ENCODE measurements at places on chromosomes 16 and 17.
A peak's percentile ranks its signal among the peaks of the same experiment; 100 is the strongest.

DNA sequence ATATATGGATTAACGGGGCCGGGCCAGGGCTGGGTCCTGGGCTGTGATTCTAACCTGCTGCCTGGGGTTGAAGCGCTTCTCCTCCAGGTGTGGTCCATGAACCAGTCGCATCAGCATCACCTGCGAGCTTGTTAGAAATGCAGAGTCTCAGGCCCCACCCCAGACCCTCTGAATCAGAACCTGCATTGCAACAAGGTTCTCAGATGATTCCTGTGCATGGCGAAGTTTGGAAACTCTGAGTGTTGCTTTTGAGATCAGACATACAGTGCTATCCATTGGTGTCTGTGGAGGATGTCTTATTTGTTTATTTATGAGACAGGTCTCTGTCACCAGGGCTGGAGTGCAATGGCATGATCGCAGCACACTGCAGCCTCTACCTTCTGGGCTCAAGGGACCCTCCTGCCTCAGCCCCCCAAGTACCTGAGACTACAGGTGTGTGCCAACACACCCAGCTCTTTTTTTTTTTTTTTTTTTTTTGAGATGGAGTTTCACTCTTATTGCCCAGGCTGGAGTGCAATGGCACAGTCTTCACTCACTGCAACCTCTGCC is 99.8 kb downstream of the PITPNC1 start:
- no peak for DNase-seq

DNA sequence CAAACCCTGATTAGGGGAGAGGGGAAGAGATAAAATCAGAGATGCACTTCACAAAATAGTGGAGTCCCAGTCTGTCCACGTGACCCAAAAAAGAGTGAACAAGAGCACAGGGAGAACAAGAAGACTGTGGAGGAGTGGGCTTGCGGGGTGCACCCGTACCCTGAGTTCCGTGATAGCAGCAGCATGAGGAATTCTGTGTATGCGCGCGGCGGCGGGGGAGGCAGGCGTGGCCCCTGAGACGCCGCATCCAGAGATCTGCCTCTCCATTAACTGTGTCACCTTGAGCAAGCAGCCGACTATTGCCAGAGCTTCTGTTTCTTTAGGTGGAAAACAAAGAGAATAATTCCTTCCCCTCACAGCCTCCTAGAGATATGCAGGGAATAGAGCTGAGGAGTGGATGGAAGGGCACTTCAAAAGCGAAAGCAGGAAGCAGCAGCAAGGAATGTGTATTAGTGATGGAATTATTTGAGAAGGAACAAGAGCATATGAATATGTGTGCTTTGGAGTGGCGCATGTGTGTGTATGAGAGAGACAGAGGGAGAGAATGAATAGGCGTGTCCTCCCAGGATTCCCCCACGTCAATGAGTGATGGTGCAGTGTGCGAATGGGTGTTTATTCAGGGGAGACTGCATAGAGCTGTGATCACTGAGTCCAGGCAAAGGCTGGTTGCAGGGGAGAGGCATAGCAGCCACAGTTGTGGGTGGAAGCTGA is 10.4 kb upstream of the SOX9 start:
- DNase-seq: no peak

- DNase-seq: peak; percentile 36
Observed at GRCh38 chr17:50129728-50130558, at the start of gene SAMD14. TSS of gene SAMD14 (minus strand) at chr17:50130160. CDS start at chr17:50124959, 5,201 bp downstream.

- DNase-seq: no peak
Observed at GRCh38 chr17:17269926-17270773, 10.9 kb downstream of the COPS3 start.

- DNase-seq: no peak
Observed at GRCh38 chr16:27690608-27691007, 140.7 kb downstream of the KATNIP start.

DNA sequence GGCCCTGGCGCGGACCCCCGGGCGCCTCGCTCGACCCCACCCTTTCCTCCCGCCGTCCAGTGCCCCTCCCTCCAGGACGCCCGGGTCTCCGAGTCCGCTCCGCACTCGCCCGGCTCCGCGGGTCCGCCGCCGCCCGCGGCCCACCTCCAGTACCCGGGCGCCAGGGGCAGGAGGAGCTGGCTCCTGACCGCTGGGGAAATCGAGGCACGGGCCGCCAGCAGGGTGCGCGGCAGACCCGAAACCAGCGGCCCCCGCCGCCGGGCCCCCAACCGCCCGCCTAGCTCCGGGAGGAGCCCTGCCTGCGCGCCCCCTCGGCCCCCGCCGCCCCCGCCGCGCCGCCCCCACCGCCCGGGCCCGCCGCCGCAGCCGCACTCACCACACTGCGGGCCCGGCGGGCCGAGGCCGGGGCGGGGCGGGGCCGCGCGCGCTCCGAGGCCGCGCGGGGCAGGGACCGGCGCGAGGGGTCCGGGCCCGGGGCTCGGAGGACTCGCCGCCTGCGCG is 333 bp downstream of the MAFG start:
- DNase-seq: no peak

DNA sequence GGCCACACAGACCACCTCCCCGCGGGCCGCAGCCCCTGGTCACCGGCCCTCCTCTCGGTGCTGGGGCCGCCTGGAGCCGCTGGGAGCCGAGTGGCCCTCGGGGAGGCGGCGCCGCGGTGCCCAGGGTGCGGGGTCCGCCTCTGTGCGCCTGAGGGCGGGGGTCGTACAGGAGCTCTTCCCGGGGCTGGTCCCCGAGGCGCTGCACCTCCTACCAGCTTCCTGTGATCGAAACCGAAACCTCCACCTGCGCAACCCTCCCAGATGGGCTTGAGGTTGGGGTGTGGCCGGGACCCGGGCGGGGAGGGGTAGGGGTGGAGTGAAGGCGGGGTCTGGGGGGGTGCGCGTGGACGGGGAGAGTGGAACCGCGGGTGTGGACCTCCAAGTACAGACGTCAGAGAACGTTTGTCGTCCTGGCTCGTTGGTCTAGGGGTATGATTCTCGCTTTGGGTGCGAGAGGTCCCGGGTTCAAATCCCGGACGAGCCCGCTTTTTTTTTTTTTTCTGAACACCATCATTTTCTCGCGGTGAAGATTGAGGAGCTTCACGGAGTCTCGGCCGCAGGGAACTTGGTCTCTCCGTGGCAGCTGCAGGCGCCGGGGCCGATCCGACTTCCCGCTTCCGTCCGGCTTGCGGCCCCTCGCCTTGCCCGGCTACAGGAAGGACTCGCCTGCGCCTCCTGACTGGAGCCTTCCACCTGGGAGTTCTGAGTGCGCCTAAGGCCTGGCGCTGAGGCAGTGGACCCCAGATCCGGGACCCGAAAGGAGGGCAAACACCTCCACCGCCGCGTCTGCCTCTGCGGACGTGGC is 23.9 kb downstream of the ZNF213 start:
- peak; percentile 79 for DNase-seq

GRCh38 chr17:5680766-5681165 is 96.5 kb upstream of the NLRP1 start:
- DNase-seq: no peak

DNA sequence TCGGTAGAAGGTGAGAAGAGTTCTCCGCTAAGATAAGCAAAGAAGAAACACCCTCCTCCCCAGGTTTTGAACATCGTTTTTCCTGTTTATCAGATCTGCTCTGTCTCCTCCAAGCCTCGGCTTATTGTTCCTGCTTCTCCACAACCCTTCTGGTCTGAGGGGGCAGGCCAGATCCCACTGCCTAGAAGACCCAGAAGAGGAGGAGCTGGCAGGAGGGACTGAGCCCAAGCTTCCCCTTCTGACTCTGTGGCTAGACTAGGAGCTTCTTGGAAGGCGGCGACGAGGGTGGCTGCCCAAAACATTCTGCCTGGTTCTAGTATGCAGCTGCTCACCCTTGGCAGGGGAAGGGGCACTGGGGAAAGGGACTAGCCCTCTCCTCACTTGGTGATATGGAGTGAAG is 5.2 kb upstream of the HOXB5 start:
- DNase-seq: no peak

DNA sequence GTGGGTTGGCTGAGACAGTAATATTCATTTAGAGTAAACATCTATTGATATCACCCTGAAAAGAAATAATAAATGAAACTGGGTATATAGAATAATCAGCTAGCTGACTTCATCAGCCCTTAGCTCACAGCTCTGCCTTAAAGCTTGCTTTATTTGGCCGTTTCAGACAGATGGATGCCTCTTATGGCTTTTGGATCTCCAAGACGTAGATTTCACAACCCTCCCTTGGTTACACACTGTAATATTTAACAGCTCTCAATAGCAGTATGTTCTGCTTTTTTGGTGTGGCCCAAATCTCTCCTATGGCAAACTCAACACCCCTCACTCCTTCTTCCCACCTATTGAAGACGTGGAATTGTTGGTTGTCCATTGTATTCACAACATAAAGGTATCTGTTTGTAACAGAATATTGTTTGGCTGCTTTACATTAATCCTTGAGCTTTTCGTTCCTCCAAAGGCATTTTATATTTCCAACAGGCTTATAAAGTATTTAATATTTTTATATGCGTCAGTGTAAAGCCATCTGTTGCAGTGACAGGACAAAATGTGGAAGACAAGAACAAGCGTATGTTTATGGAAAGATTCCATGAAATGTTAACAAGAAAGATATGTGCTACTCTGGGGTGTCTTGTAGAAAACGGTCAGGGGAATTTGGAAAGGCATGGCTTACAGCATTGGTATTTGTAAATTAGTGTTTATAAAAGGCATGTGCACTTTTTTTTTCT is 837.0 kb upstream of the RBFOX1 start:
- no peak for DNase-seq

DNA sequence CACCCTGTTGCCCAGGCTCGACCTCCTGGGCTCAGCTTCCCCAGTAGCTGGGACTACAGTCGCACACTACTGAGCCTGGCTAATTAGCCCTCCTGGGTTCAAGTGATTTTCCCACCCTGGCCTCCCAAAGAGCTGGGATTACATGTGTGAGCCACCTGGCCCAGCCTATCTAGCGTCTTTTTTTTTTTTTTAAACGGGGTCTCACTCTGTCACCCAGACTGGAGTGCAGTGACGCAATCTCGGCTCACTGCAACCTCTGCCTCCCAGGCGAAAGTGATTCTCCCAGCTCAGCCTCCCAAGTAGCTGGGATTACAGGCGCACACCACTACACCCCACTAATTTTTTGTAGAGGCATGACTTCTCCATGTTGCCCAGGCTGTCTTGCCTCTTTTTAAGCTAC is 33.3 kb downstream of the GLG1 start:
- DNase-seq: no peak

DNA sequence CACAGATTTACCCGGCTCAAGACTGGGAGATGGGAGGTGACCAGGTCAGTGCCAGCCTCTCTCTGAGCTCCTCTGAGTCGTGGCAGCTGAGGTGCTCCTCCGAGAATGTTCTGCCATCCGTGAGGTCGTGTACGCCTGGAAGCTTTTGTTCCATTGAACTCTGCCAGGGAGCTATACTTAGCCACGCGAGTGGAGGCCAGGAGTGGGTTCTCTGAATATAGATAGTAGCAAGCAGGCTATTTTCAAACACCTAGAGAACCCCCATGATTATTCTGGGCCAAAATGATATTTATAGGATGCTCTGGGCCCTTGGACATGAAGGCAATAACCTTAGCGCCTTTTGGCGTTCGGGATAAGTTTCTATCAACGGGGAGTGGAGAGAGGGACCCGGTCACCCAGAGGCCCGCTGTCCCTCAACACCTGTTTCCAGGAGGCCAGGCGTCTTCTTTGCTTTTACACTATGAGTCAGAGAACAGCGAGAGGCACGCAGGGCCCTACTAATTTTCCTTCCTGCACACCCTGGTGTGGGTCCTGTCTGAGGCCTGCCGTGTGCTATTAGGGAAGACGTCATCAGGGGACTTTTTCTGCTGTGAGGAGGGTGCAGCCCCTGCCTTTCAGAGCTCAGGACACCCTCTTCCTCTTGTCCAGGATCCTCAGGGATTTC is 11.0 kb upstream of the MVD start:
- no peak for DNase-seq

GRCh38 chr17:78748730-78749317 is 33.2 kb downstream of the CYTH1 start:
- DNase-seq: peak; percentile 70

DNA sequence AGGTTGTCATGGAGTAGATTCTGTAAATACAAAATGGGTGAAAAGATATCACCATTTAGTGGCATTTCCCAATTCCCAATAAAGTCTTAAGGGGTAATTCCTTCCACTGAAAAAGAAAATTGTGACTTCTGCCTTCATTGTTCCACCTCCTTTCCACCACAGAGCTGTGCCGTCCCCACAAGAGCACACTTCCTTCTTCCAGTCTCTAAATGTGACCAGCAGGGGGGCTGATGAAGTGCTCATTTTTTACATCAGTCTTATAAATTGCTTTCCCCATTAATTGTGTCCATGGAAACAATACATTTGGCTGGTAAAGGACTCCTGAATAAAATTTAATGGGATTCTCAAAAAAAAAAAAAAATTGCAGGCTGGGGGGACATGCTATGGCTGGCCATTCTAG is 260.8 kb upstream of the PSMD7 start:
- no peak for DNase-seq

DNA sequence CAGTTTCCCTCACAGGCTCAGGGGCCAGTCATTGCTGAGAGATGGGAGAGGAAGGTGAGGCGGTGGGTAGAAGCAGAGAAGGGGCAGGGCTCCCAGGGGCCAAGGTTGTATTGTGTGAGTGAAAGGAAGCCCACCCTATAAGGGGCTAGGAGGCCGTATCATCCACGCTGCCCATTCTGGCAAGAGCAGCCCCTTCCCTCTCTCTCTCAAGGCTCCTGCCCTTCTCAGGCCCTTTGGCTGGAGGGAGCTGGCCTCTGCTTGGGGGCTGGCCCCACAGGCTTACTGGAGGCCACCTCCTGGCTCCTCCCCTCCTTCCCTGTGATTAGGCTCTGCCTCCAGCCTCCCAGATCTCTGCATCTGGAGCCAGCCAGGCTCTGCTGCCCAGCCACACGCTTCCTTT is 7.6 kb downstream of the TBKBP1 start:
- DNase-seq: no peak

DNA sequence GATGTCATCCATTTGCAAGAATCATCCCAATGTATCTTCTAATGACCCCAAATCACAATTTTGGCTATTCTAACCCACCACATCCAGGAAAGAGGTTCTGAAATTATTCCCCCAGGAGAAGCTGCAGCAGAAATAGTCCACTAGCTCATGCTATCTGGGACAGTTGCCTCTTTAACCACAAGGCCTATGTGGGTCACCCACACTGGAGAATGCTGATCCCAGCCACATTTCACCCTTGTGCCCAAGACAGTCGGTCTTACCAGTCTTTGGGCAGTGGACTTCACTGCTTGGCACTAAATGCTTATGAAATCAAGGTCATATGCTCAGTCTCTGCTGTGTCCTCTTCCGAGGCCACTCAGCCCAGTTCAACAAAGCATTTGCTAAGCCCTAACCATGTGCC is 27.0 kb downstream of the ABCC12 start:
- no peak for DNase-seq

DNA sequence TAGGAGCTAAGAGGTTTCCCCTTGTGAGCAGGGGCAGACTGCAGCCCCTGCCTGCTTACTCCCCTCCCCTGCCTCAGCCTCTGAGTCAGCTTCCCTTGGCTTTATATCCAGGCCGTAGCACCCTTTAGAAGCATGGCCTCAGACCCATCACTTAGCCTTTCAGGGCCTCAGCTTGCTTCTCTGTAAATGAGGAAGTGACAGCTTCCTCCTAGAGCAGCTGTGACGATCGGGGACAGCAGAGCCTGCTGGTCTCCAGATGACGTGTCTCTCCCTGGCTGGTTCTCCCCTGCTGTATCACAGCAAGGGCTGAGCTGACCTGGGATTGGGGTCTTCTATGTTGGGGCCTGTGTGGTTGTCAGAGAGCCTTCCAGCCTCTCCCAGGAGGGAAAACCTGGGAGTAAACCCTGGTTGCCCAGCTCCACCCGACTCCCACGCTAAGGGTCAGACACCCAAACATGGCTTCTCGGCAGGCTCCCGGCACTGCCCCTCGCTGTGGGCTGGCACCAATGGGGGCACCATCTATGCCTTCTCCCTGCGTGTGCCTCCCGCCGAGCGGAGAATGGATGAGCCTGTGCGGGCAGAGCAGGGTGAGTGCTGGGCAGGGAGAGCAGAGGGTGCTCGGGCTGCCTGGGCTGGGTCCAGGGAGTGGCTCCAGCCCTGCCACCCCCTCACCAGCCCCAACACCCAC is 16.3 kb upstream of the MYO15B start:
- DNase-seq: peak; percentile 80

Measured in naive B cell (primary cell).